Stimulated activated CD8-positive, alpha-beta memory T cell treated with anti-CD3 and anti-CD28 coated beads, Interleukin-15, amount 100 ng/mL, for 48 hours (primary cell): ENCODE measurements at places on chromosomes 2 and 18.

DNA sequence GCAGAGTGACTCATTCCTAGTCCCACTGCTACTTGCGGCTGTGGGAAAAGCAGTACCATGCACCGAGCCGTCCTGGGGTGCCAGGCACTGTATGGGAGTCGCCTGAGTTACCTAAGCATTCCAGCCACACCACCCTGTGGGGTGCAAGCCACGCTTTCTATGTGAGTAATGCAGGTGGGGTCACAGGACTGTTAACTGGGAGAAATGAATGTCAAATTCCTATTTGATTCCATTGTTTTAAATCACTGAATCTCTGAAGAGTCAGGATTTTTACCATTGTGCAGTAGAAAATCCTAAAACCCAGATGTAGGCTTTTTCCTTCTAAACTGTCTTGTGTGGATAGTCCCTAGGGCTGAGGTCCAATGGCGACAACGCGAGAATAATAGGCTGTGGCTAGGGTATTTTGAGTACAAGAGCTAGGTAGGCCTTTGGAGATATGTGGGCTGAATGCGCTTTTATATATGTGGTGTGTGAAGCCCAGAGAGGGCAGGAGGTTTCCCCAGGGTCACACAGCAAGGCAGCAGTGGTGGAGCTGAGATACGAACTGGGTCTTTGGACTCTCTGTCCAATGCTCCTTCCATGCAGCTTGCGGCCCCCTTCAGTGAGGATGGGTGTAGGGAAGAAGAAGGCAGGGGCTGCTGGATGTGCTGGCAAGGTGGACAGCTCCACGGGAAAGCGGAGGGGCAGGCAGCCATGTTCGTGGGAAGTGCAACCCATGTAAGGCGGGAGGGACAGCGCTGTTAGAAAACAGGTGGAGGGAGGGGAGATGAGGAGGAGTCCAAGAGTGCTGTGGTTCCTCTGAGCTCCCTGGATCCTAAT lies 83.2 kb downstream of the DDX1 start:
- no peak for DNase-seq

DNA sequence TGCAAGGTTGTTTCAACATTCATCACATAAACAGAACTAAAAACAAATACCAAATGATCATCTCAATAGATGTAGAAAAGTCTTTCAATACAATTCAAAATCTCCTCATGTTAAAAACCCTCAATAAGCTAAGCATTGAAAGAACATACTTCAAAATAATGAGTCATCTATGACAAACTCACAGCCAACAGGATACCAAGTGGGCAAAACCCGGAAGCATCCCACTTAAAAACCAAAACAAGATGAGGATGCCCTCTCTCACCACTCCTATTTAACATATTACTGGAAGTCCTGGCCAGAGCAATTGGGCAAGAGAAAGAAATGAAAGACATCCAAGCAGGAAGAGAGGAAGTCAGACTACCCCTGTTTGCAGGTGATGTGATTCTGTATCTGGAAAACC lies 992.2 kb upstream of the PIK3C3 start:
- DNase-seq, result no peak

DNA sequence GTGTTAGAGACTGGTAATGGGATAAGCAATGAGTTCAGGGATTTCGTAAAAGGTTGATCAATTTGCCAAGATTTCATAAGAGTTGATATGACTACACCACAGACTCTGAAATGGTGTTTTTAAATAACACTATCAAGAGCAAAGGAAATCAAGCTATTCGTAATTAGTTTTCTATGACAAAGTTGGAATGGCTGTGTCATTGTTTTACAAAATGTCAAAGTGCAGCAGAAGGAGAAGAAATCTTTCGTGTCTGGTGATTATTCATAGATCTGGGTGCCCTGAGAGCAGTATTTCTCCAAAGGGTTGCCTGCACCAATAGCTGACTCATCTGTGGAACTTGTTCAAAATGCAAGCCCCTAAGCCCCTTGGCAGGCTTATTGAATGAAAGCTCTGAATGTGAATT lies 70.1 kb downstream of the NABP1 start:
- no peak for DNase-seq

GRCh38 chr18:421247-422155 lies 79.0 kb downstream of the COLEC12 start:
- no peak for DNase-seq

- DNase-seq, result no peak
These were observed 322.6 kb downstream of the RBM43 start for GRCh38 chr2:150939087-150939486.

- DNase-seq, result no peak
These were observed 242.1 kb downstream of the TMX3 start for GRCh38 chr18:68472701-68473295.

GRCh38 chr18:63867368-63868125 lies 20.0 kb upstream of the SERPINB2 start:
- DNase-seq, result no peak
